ENCODE measurements at places on chromosomes 12 and 14.

- peak; percentile 56 for DNase-seq
These were observed 28.1 kb downstream of the TRPV4 start for GRCh38 chr12:109804820-109805761.

- no peak for DNase-seq
These were observed 24.0 kb upstream of the MDM1 start for GRCh38 chr12:68356060-68356695.

- DNase-seq: no peak
These were observed 53.4 kb upstream of the DLK1 start for GRCh38 chr14:100673085-100673806.

- no peak for DNase-seq
These were observed 104.9 kb downstream of the GPR135 start for GRCh38 chr14:59360233-59360632.

- DNase-seq: no peak
These were observed 70.7 kb downstream of the SRRM4 start for GRCh38 chr12:119052001-119052400.

- no peak for DNase-seq
These were observed 37.9 kb downstream of the FRS2 start for GRCh38 chr12:69508091-69508490.

GRCh38 chr12:131776237-131776889 lies 51.8 kb upstream of the MMP17 start:
- DNase-seq: no peak

DNA sequence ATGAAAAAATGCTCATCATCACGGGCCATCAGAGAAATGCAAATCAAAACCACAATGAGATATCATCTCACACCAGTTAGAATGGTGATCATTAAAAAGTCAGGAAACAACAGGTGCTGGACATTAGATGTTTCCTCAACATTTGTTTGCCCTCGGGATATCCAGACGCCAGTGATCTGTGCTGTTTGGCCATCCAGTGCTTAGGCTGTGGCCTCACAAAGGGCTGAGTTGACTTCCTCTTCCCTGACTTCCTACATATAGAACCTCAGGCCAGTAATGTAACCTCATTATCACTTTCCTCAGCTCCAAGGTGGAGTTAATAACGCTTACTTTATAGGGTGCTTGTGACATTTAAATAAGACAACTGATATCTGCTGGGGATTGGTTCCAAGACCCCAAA lies 51.8 kb downstream of the SLC15A5 start:
- no peak for DNase-seq
